Progenitor cell of endocrine pancreas (in vitro differentiated cells): ENCODE measurements at places on chromosomes 4 and X.

- DNase-seq = no peak
Measured at GRCh38 chr4:114209584-114209983, 230.1 kb upstream of the ARSJ start.

DNA sequence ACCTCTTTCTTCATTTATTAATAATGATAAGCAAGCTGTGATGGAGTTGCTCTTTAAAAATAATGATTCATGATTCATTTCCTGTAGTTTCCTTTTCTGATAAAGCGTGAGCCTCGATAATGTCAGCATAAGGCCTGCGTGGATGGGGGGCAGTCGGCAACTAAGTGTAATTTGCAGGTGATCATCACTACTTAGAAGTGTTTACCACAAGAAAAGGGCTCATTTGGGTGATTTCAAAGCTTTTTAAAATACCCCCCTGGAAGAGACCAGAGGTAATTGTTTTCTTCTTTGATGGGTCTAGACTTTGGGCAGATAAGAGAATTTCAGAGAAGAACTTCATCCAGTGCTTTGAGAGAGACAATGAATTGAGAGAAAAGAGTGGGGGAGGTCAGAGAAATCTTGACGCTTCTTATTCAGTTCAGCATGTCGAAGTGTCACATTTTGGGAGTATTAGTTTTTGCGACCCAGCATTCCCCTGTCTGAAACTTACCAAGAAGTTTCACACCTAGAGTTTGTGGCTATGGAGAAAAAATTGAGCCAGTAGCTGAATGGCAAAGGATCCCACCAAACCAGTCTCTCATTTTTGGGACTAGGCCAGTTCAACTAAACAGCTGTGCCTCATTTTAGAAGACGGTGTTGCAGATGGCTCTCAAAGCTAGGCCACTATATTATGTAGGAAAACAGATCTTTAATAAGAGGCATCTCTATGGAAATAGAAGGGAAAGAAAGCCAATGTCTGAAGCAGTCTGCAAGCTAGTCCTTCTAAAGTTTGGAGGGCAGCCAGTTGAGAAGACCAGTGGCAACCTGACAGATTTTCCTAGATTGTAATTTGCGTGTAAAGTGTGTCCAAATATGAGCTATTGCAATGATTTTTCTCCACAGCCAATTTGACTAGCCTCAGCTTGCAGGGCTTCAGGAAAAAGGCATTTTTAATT, 171.0 kb upstream of the PPP1R2C start:
- DNase-seq = no peak

- DNase-seq = no peak
Measured at GRCh38 chr4:86706923-86707597, 112.9 kb downstream of the PTPN13 start.

DNA sequence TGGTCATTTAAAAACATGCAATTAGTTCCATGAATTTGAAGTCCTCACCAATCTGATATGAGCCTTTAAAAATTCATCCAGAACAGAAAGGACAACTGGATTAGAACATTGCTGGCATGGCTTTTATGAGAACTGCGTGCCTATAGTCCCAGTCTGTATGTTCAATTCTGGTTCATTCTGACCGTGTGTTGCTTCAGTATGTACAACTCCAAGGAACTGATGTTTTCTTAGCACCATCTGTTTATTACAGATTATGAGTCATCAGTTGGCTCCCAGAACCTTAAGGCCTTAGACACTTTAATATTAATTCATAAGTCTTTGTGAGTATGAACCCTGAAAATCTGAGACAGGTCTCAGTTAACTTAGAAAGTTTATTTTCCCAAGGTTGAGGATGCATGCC, 115.0 kb downstream of the CEP44 start:
- no peak for DNase-seq

- DNase-seq = no peak
Measured at GRCh38 chr4:155001251-155001650, 207.2 kb upstream of the NPY2R start.
